ENCODE measurements at places on chromosomes 3 and 15.

DNA sequence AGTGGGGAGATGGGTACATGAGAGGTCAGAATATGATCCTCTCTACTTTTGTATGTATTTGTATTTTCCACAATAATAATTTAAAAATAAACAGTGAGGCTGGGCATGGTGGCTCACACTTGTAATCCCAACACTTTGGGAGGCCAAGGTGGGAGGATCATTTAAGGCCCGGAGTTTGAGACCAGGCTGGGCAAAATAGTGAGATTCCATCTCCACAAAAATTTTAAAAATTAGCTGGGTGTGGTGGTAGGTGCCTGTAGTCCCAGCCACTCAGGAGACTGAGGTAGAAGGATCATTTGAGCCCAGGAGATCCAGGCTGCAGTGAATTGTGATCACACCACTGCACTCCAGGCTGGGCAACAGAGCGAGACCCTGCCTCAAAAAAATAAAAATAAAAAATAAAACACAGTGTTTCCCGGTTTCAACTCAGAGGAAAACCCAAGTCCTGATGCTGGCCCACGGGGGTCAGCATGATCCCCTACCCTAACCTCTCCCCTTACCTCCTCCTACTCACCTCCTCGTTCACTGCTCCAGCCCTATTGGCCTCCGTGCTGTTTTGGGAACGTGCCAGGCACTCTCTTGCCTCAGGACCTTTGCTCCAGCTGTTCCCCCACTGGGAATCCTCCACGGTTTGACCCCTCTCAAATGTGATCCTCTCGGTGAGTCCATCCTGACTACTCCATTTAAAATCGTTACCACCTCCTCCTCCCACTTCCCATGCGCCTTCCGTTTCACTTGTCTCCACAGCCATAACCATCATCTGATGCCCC lies 2.9 kb upstream of the KLHL40 start:
- DNase-seq = peak; percentile 35

DNA sequence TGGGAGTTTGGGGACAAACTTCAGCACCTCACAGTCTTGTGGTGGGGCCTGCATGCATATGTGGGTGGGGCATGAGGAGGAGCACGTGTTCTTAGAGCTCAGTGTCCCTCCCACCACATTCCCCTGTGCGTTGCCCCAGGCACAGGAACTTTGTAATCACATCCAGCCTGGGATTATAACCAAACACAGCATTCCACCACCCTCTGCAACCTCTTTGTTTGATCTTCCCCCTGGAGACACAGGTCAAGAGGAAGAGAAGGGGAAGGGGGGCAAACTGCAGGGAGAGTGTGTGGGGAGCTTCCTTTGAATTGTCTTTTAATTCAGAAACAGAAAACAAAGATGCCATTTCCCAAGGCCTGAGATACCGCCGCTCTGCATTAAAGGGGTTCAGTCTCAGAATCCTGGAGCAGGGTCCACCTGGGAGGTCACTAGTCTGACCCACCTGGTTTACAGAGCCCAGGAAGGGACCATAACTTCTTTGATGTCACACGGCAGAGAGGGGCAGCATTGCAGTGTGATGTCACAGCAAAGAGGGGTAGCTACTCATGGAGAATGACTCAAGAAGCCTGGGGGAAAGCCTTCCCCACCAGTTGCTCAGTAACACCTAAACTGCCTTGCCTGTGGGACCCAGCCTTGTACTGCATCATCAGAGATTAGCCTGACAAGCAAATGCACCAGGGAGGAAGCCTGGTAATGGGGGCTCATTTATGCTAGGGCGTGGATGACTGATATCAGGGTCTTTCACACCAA lies 106.3 kb upstream of the RNU6-1 start:
- DNase-seq = no peak

DNA sequence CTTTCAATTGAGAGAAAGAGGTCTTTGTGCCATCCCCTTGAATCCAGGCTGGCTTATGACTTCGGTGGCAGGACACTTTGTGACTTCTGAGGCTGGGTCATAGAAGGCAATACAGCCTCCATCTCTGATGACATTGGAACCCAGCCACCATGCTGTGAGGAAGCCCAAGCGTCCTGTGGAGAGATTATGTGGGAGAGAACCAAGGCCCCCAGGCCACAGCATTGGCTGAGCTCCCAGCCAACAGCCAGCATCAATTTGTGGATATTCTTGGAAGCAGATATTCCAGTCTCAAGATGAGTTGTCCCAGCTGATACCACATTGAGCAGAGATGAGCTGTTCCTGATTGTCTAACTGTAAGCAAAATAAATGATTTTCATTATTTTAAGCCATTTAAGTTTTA lies 12.7 kb upstream of the XIRP1 start:
- no peak for DNase-seq

DNA sequence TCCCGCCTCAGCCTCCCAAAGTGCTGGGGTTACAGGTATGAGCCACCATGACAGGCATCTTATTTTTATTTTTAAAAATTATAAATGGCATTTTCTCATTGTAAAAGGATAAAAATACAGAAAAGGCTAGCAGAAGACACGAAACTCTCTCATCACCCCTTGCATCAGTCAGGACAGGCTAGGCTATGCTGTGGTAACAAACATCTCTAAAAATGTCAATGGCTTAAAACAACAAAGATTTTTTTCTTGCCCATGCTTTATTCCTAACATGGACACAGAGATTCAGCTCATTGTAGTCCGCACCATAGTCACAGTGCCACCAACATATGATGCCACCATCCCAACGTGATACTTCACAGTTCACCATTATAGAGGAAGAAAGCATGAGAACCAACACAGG lies 34.0 kb upstream of the SEMA4B start:
- DNase-seq = no peak

GRCh38 chr3:32421991-32422859 lies 30.6 kb downstream of the CMTM7 start:
- DNase-seq = peak; percentile 88

GRCh38 chr3:61250784-61251173 lies 473 bp downstream of the FHIT start:
- DNase-seq = peak; percentile 70

DNA sequence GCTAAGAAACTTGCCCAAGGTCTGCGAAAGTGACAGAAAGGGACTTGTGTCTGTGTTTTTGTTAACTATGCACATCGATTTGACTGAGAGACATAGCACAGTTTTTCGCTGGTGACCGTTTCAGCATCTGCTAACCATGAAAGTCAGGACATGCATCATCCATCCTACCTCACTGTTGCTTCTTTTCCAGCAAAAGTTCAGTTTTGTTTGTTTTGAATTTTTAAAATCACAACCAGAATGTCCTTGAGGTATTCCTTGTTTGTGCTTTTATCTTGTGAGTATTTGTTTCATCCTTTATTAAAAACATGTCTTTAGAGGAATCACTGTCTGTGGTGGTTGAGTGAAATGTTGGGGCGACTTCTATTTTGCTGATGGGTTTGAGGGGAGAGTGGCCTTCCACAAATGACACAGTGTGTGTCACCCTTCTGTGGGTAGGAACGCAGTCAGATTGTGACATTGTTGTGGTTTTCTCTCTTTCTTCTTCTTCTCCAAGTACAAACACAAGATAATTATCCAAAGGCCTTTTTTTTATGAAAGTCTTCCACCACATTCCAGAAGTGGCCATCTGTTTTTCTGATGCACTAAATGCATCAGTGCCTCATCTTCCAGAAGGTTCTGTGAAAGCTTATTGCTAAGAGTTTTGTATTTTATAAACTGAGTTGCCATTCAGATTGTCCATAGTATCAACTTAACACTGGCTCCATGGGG lies 214.4 kb upstream of the NR2E3 start:
- no peak for DNase-seq

DNA sequence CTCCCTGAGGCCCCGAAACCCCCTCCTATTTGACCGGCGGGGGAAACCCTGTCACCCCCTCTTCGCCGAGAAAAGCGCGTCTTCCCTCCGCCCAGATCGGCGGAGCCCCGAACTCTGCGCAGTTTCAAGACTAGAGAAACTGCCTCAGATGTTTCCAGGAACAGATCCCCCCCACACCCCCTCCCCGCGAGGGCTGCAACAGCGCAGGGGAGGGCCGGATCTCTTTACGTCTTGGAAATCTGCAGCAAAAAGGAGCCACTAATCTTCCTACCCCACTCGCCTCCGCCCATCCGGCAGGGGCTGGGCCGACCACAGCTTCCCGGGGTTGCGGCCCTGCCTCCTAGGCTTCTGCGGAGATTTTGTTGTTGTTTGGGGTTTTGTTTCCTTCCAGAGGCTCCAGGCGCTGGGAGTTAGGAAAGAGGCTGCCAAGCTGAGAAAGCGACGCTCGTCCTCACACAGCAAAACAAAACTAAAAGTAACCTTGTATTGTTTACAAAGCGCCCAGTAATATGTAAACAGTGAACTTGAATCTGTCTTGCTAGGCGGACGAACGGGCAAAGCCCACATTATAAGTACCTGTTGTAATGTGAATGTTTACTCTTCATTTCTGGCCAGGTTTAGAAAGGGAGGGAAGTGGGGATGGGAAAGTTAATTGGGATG lies 2.2 kb downstream of the FOXB1 start:
- DNase-seq = no peak

GRCh38 chr3:129399895-129400357 lies 28.5 kb downstream of the EFCAB12 start:
- DNase-seq = no peak

DNA sequence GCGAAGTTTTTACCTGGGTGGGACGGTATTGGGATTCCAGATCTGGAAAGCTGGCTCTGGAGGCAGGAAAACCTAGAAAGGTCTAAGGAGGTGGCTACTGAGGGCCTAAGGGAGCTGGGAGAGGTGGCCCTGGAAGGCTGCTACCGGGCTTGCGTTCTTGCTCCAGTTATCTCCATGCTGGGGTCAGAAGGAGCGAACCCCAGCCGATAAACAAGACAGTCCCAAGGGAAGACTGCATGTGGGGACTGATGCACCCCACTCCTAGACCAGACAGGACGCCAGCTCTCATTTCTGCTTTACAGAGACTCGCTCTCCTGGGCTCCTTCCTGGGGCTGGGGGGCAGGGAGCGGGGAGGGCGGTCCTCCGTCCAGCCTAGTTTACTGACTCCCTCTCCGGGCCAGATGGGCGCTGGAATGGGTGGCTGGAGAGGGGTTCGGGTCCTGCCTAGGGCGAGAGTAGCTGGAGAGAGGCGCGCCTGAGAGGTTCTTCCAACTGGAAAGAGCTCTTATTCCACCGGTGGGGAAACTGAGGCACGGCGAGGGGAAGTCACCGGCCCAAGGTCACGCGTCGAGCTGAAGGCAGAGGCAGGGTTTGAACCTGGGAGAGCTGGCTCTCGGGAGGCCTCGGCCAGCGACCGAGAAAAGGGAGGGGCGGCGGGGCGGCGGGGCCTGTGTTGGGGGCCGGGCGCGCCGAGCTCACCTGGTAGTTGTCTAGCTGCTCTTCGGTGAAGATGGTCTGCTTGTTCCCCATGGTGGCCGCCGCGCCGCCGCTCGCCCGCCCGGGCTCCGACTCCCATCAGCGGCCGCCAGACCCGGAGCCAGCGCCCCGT lies 565 bp downstream of the CIB2 start:
- DNase-seq = peak; percentile 65

- no peak for DNase-seq
Measured at GRCh38 chr3:135997554-135998320, 32.2 kb downstream of the PPP2R3A start.

DNA sequence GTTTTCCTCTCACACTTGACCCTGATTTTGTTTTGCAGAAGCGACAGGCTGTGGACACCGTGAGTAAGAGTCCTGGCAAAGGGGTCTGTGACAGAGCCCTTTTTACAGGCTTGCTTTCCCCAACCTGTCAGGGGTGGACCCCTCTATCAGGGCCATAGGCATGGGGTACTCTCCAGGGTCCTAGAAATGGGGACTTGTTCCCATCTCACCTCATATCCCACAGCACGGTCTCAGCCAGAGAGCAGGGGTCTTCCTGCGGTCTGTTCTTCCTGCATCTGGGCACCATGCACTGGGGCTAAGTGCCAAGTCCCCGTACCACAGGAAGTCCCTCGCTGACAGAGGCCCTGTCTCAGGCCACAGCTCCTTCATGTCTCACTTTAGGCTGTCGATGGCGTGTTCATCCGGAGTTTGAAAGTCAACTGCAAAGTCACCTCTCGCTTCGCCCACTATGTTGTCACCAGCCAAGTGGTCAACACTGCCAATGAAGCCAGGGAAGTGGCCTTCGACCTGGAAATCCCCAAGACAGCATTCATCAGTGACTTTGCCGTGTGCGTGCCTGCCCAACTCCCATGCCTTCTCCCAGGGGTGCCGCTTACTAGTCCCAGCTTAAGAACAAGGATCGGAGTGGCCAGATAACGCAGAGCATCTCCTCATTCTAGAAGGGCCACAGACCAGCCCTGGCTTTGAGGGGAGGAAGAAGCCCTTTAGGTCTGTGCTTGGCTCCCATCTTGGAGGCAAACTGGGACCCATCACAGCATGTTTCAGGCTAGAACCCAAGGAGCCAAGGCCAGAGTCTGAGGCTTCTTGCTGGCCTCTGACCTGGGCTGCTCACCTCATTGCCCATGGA lies 783 bp downstream of the ITIH1 start:
- DNase-seq = peak; percentile 30

DNA sequence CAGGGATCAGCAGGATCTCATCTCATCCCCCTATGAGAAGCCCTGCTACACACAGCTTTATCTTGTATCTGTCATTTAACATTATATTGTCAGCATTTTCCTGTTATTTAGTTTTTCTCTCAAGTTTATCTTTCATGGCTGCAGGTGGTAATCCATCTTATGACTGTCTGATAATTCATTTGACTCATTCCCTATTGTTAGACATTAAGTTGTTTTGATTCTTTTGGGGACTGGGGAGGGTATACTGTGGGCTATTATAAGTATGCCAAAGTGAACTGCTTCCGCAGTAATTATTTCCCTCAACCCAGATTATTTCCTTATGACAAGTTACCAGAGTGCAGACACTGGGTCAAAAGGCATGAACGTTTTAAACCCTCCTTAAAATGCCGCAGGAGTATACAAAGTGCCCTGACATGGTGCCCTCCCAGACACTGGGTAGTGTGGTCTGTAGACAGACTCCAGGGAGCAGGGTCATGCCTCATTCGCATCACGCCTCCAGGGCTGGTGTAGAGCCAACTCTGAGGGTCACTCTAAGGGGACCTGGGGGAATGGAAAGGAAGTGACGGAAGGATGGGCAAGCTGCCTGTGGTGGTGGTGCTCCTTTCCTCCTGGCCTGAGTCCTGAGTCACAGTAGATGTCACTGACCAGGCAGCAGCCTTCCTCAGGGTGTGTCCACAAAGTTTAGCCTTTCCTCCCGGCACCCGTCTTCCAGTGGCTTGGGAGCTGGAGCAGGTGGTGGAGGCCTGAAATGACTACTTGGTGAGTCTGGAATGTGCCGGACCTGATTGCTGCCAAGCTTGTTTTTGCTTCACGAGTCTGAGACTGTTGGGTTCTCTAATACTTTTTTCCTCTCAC lies 11.6 kb downstream of the GPR160 start:
- DNase-seq = no peak

GRCh38 chr3:150303768-150304167 lies 104.3 kb upstream of the TSC22D2 start:
- no peak for DNase-seq

GRCh38 chr3:158140396-158140795 lies 30.5 kb downstream of the RSRC1 start:
- DNase-seq = no peak

DNA sequence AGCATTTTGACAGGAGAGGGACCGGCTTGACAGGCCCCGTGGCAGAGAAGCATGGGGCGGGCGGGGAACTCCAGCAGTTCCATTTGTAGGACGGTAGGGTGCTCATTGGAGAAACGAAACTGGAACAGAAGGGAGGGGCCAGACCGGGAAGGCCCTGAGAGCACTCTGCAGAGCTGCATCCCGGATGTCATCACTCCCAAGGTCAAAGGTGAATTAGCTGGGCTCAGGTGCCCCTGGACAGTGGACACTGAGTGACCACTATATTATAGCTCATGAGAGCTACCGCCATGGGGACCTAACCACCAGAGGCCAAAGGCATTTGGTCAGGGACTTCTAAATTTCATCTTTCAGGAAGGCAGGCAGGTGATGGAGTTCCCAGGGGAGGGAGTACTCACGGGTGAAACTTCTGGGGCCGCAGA lies 7.3 kb downstream of the CSRNP1 start:
- DNase-seq = no peak

Data from sciatic nerve (tissue), 2 donors.